Posterior cingulate gyrus (tissue), 11 donors: ENCODE measurements at places on chromosomes 16 and 17.

DNA sequence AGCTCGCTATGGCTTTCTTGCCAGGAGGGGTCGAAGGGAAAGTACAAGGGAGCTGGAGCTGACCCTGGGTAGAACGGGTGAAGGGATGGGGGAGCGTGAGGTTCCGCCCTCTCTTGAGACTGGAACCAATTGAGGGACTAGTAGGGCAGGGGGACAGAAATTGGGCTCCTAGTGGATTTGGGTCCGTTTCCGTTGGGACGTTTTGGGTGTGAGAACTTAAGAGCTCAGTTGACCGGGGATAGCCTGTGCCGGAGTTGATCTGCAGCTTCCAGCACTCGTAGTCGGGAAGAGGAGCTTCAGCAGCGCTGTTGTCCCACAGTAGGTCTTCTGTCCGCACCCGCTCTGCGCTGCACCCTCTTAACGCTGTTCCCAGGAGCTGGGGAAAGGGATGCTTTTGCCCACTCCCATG is 481 bp downstream of the CNTROB start:
- no peak for DNase-seq

DNA sequence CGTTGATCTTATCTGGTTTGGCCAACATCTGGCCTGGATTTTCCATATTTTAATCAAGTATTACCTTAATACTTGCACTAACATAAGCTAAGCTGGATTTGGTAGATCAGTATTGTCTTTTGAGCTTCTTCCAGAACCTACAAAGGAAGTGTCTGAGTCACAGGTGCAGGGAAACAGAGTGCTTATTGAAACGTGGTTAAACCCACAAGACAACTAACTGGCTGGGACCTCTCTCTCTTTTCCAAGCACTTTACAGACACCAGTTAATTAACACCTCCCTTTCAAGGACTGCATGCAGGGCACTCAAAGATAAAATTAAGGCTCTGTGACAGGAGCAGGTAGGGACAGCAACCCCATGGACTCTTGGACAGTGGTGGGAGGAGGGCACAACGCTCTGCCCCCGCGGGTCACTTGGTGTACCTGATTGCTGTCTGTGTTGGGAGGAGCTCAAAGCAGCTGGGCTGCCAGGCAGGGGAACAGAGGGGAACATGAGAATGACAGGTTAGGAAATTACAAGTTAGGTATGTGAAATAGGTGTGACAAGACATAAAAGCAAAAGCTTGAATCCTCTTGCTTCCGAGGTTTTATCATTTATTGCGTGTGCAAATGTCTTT is 133.7 kb upstream of the MON1B start:
- DNase-seq: no peak

DNA sequence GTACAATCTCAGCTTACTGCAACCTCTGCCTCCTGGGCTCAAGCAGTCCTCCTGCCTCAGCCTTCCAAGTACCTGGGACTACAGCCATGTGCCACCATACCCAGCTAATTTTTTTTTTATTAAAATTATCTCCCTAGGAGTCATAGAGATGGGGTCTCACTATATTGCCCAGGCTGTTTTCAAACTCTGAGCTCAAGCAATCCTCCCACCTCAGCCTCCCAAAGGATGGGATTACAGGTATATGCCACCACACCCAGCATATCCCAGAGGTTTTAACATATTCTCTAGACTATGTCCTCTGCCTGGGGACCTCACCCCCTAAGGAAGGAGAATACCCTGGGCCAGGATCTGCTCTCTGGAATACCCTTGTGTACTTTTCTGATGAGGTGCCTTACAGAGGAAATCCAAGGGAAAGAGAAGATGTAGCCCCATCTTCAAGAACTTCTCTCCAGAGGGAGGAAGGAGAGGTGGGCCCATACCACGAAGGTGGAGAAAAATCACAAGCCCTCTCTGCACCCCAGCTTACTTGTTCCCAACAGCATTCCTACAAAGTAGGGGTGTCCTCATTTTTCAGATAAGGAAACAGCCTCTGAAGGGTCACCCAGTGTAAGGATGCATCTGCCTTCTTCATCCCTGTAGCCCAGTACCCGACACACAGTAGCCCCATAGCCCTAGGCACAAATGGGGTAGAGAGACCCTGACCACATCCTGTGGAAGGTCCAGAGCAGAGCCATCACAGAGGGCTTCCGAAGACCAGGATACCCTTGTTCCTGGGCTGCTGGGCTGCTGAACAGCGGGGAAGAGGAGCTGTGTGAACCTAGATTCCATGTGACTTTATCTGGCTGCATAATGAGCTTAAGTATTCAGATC is 151.6 kb downstream of the SOCS1 start:
- no peak for DNase-seq

DNA sequence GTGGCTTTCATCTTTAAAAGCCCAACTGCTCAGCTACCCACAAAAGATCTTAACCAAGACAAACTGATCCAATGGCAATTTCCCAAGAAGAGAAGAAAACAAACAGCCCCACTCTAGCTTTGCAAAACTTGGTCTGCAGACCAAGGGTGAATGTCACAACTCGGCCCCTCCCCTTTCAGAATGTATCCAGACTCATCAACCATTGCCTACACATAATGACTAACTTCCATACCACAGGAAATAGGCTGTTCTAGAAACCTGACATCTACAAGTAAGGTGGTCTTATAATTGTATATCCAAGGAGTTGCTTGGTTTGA is 16.0 kb downstream of the DCUN1D3 start:
- no peak for DNase-seq

DNA sequence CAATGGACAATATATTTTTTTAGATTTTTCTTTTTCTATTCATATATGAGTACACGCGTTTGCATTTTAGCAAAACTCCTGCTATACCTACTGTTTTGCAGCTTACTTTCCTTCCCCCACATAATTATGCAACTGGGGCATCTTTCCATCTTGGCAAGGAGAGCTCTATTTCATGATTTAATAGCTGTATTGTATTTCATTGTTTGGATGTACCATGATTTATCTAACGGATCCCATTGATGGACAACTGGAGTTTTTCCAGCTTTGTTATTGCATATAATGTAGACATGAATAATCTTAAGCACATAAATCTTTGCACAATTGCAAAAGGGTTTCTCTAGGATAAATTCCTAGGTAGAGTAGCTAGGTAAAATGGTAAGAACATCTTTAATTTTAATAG is 133.9 kb downstream of the PITPNC1 start:
- DNase-seq: no peak

- peak; percentile 62 for DNase-seq
These were observed 26.0 kb downstream of the TK2 start for GRCh38 chr16:66523861-66524354.

DNA sequence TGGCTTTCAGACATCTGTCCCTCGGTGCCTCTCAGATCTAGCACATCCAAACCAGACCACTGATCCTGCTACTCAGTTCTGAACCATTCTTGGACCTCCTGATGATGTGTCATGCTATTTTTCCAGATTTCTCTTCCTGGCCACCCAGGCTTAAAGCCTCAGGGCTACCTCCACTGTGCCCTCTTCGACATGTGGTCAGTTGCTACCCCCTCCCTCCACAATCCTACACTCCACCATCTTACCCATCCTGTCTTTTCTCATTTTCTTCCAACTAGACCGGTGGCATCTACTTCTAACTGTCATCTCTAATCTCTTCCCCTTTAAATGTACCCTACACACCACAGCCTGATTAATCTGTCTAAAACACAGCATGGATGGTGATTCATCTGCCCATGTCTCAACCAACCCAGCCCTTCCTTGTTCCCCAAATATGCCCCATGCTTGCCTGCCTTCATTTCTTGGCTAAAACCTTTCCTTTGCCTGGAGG is 478.6 kb downstream of the SLC39A11 start:
- DNase-seq: no peak

GRCh38 chr16:87227296-87227951 is 89.8 kb downstream of the C16orf95 start:
- no peak for DNase-seq

DNA sequence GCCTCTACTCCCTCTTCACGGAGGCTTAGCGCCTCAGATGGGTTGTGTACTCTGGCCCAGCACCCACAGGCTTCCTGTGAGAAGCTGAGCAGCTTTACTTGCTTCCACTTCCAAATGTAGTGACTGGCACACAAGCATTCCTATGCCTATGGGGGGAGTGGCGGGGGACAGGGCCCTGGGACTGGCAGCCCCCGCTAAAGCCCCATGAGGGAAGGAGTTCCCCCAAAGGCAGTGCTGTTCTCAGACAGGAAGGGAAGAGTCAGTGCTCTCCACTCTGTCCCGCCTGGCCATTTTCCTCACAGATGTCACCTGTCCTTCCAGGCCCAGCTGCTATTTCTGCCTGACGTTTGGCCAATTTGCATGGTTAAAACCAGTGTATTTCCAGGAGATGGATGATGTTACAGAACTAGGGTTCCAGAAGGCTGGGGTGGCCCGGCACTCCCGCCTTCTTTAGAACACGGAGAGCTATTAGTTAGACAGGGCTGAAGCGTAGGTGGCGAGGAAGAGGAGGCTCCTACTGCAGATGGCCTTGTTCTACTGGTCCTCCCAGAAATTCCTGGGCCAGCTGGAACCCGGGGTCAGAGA is 83.9 kb upstream of the FBXO47 start:
- no peak for DNase-seq

DNA sequence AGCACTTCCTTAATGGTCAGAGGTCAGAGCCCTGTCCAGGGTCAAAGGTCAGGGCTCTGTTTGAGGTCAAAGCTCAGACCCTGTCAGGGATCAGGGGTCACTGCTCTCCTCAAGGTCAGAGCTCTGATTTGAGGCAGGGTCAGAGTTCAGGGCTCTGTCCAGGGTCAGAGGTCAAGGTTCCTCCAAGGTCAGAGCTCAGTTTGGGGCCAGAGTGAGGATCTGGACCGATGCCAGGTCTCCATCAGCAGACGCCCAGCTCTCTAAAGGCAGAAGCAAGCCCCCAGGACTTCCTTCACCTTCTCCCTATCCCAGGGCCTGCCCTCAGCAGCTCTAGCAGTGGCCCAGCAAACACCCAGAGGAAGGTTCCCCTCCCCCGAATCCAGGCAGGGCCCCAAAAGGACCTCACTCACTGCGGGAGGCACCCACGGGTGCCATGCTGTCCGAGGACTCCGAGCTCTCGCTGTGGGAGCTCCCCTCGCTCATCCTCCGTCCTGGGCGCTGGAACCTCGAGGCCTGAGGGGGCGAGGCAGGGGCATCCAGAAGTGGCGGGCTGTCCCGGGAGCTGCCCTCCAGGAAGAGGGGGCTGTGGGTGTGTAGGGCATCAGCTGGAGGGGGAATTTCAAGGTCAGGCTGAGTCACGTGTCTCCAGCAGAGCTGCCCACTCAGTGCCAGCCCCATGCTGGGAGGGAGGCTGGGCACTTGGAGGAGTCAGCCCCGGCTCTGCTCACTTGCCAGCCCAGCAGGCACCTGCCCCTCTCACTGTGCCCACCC is 26.7 kb downstream of the PIMREG start:
- DNase-seq: peak; percentile 59

GRCh38 chr16:53912155-53912554 is 208.2 kb downstream of the FTO start:
- no peak for DNase-seq

DNA sequence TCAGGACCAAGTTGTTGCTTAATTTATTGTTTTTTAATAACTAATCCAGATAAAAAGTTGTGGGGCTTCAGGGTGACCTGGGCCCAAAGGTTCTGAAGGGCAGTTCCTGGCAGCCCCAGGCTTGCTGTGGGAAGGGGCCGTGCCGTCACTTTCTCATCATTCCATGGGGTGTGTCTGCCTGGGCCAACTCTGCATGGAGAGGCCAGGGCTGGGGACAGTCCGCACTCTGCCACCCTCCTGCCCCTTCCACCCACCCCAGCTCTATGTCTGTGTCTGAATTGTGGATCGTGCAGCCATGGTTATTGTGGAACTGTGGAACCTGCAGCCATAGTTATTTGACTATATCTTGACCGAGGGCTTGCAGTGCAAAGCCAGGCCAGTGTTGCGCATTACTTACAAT is 4.0 kb downstream of the LIMD2 start:
- no peak for DNase-seq

- no peak for DNase-seq
These were observed 15.4 kb downstream of the CNOT1 start for GRCh38 chr16:58614212-58614611.

DNA sequence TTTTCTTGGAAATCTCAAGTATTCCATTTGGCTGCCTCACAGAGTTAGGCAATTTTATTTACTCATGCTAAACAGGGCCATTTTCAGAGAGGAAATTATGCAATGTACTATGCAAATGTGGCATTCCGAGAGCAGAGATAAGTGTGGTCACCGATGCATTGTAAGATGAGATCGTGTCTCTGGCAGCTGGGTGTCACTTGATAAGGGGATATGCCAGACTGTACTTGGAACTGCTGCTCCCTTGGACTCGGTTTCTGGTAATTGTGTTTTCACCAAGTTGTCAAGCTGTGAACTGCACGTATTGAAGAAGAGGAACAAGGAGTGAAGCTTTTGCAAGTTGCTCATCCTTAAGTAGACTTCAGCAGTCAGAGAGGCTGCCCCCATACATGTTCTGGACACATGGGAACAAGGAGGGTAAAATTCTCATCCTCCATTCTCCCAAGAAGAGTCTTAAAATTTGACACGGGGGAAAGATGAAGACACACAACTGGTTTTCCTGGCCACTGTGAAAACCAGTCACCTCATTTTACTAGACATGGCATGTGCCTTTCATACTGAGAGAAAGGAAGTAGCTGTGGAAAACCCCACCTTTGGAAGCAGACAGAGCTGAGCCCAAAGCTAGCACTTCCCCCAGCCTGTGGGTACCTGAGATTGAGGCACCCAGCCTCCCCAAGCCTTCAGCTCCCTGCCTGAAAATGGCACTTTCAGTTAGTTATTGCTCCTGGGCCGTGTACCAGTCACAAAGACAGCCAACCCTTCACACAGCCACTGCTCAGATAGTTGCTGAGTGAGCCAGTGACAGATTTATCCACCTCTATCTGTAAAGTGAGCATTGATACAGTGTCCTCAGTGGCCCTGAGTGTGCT is 150.7 kb downstream of the SOCS1 start:
- DNase-seq: no peak

DNA sequence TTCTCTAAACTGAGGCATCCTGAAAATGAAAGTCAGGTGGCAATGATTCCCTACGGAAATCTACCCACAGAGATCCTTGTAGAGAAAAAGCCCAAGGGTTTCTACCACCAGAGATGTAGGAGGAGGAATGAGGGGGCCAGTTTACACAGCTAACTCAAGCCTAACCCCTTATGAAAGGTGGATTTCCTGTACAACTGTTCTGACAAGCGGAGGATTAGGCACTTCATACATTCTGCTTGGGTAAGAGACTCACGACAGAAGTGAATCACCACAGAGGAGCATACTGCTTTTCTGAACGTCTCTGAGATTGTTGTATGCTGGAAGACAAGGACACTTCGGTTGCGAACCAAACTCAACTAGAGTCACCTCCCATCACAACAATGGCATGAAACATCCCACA is 72.7 kb downstream of the SMG6 start:
- no peak for DNase-seq

DNA sequence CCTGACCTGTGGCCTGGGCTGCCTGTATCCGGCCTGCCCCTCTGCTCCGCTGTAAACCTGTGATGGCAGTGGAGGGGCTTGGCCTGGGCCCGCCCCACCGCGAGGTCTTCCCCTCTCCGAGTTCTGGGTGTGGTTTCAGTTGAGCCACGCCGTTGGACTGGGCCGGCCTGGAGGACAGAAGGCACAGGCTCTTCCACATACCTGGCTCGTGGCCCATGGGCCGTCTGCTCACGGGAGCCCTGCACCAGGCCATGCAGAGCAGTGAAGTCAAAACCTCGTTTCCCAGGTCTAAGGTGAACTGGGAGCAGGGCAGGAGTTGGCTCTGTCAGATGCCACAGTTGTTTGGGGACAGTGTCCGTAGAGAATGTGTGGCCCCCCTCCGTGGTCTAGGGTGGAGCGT is 5.6 kb upstream of the RNPS1 start:
- no peak for DNase-seq

GRCh38 chr16:85829751-85830445 is 30.4 kb downstream of the COX4I1 start:
- no peak for DNase-seq

GRCh38 chr16:64234200-64234599 is 887.7 kb downstream of the CDH11 start:
- no peak for DNase-seq
